ENCODE measurements at places on chromosomes 3 and 15.

DNA sequence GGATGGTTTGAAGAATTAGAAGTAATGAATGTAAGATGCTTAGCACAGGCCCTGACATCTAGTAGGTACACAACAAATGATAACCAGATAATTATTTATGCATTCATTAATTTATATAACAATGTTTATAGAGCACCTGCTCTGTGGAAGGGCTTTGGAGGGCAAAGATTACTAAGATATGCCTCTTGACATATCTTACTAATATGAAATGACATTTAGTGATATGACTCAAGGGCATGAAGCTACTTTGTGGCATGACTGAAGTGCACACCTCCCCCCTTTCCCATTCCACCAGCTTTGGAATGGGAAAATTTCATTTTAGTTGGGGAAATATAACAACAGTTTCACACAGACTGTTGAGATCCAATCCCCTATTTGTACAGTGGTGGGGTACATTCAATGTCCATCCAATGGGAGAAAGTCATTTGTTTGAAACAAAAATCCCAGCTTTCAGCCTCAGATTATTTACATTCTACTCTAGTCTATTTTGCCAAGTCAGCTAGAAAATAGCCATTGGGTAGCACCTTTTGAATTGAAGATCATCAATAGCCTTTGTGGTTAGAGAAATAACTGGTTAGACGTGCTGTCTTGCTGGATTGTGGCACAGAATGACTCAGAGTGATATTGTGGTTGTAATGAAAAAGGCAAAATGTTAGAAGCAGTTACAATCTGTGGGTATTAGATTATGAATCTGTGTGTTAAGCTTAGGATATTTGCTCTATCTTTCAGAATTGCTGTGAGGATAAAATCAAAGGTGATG lies 72.9 kb downstream of the MOBP start:
- no peak for DNase-seq

- DNase-seq: no peak
These were observed 351.6 kb downstream of the GAP43 start for GRCh38 chr3:115974940-115975339.

GRCh38 chr3:67617518-67617917 lies 36.9 kb downstream of the SUCLG2 start:
- DNase-seq: no peak

GRCh38 chr3:108414007-108414406 lies 96.4 kb downstream of the MYH15 start:
- no peak for DNase-seq

DNA sequence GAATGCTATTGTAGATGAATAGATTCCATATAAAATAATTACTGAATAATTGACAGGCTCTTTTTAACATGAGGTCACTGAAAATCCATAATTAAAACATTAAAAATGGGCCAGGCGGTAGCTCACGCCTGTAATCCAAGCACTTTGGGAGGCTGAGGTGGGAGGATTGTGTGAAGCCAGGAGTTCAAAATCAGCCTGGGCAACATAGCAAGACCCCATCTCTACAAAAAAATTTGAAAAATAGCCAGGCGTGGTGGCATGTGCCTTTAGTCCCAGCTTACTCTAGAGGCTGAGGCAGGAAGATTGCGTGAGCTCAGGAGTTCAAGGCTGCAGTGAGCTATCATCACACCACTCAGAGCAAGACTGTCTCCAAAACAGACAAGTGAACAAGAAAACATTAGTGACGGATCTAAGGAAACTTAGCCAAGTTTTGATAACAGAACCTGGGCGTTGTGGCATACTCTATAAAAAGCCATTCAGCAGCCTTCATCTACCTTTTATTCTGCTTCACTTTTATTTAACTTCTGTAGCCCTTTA lies 110.5 kb downstream of the KLHL25 start:
- DNase-seq: no peak

DNA sequence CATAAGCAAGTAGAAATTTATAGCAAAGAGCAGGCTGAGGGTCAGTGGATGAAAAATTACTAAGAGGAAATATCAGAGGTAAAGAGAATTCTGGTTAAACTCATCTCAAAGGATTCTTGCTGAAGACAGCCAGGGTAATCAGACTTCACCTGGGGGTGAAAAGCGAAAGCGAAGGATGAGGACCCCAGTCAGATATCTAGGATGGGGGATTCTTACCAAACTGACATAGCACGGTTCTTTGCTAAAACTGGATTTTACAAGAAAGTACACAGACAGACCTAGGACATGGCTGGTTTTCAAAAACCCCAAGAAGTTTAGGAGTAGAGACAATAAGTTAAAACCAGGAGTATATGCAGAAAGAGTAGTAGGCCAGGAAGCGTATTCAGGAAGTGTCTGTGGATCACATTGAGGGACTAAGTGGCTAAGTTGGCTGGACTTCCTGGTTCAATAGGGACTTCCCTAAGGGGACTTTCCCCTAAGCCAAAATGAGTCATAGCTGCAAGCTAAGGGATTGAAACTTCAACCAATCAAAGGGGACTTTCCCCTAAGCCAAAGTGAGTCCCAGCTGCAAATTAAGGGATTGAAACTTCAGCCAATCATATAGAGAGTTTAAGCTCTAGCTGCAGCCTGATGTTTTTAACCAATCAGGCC lies 2.4 kb upstream of the CFAP91 start:
- DNase-seq: no peak

- no peak for DNase-seq
These were observed 64.0 kb upstream of the CPOX start for GRCh38 chr3:98657457-98657856.

DNA sequence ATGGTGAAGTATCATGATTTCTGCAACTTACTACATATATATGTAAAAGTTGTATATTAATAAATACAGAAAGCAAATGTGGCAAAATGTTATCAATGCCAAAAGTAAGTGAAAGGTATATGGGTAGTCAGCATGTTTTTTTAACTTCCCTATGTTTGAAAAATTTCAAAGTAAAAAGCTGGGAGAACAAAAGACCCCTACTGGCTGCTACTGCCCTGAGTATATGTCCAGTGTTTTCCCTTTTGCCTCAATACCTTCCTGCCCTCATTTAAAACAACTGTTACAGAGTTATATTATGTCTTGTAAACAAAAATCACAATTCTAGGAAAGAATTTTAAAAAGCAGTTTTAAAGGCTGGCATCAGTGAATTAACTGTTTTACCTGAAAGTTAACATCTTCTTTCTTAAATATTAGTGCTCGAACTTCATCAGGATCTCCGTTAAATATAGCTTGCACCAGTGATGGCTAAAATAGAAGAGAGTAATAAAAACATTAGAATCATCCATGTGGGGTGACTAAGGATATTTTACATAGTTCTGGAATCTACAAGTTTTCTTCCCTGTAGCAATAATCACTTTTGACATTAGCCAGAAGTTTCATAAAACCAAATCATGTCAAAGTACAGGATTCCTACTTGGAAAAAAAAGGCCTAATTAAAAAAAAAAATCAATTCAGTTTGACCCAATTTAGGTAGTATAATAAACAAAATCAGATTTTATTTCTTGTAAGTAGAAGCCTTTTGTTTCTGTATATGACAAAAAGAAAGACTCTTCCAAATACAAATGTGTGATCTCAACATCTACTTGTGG lies 2.7 kb downstream of the ANKRD28 start:
- no peak for DNase-seq

DNA sequence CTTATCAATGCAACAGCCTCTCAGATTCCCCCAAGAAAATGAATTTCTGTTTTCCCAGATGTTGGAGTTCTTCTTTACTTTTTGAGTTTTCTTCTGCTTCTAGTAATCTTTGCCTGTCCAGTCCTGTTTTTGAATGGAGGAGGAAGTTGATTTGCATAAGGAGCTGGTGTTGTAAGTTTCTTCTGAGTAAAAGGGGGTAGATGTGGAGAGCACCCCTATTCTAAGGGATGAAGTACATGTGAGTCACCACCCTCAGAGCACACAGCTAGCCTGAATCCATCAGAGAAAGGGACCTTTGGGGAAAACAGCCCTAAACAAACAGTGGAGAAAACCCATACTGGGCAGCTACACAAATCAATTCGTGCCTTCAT lies 34.5 kb downstream of the ACAA1 start:
- DNase-seq: no peak

GRCh38 chr3:14172496-14172895 lies 5.9 kb downstream of the XPC start:
- no peak for DNase-seq

GRCh38 chr3:31004025-31004678 lies 109.7 kb upstream of the GADL1 start:
- no peak for DNase-seq

DNA sequence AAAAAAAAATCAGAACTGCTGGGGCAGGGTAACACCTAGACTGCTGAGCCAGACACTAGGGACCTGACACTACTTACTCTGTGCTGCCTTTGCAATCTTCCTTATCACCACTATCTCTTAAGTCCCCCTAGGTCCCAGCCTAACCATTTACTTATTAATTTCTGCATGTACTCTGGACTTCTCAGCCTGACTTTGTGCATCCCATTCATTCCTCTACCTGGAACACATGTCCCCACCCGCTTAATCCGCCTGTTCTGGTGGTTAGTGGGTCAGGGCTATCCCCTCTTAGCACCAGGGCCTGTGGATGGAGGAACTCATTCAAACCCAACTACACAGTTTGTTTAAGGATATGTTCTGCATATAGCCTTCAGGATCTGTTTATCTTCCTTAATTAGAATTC lies 5.0 kb upstream of the CACNA1D start:
- DNase-seq: no peak

GRCh38 chr15:51191766-51192165 lies 97.1 kb upstream of the TNFAIP8L3 start:
- DNase-seq: no peak

- no peak for DNase-seq
These were observed 21.2 kb downstream of the NGRN start for GRCh38 chr15:90286678-90287077.

DNA sequence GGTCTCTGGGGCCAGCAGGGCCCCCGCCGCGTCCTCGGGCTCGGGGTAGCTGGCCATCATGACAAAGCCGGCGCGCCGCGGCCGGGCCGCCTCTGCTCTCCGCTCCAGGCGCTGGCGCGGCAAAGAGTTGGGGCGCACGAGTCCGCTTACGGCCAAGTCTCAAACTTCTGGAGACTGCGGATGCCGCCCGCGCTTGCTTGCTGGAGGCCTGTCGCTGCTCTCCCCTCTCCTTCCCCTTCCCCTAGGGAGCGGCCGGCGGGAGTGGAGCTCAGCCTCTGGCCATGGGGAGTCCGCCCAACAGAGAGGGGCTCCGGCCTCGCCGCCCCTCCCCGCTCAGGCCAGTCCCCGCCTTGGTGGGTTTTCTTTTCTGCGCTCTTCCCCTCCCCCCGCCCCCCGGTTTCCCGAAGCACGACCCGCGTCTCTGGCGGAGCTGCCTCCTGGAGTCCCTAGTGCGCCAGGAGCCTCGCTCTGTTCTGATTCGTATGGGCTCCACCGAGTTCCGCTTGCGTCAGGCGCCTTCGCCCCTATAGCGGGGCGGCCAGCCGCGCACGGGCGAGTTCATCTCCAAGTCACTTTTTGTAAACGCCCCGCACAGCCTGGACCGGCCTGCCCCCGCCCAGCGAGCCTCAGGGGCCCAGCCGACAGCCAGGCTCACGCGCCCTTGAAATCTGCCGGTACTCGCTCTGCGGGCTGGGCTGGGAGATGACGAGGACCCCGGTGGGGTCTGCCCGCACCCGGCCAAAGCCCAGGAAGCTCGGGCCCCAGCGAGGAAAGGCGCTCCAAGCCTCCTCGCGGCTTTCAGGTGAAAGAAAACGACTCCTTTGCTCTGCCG lies at the start of the genes FOXL2 and FOXL2NB:
TSS of gene FOXL2 (minus strand) at position 475 of the 832 bp plus-strand sequence. CDS start at position 60, 415 bp downstream.
TSS of gene FOXL2NB (plus strand) at position 555 of the 832 bp plus-strand sequence. CDS start at position 703, 148 bp downstream.
- DNase-seq: no peak

GRCh38 chr3:535566-536416 lies 339.2 kb downstream of the CHL1 start:
- DNase-seq: no peak

DNA sequence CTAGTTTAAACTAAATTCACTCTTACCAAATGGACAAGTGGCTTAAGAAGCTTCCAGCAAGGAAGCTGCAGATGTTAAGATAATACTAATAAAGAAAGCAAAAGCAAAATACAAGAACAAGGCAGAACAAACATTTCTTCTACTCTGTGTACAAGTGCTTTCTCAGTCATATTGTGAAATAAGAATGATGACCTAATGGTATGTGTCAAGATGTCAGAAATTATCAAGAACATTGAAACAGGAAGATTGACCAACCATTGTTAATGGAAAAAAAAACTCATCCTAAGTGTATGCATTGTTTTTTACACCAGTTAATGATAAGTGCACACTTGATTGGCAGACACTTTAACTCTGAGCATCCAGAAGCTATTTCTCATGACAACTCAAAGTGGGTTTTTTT lies 65.4 kb upstream of the P2RY1 start:
- DNase-seq: no peak

DNA sequence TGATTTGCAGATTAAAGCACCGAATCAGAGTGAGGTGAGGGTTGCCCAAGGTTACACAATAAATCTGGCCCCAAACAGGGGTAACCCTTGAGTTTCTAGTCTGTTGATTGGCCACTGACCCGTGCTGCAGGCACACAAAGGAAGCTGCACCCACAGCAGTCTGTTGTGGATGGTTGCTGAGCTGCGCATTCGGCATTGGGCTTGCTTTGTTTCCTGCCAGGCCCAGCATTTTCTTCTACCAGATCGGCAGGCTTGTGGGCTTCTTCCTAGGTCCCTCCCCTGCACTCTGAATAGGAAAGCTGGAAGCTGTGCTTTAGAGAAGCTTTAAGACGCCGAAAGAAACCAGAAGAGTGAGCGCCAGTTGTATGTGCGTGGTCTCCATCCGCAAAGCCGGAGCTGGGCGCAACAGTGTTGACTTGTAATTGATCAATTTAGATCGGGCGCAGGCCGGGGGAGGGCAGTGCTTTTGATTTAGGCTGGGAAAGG lies 12.1 kb downstream of the B3GNT5 start:
- no peak for DNase-seq

DNA sequence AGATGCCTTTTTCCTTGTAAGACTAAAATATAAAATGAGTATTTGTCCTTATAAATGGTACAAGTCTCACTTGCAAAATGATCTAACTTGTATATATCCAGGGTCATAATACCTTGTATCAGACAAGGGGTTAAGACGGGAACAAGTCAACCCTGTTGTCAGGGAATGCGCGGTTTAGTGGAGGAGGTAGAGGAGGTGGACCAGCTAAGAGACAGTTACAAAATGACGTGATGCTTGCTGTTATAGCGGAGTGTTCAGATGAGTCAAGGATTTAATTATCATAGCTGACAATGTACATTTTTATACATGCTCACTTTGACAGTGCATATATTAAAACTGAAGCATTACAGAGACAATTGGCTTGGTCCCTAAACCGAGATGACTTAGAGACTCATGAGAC lies 26.8 kb upstream of the KLHL25 start:
- no peak for DNase-seq

GRCh38 chr3:105316331-105316730 lies 50.4 kb upstream of the ALCAM start:
- DNase-seq: no peak

DNA sequence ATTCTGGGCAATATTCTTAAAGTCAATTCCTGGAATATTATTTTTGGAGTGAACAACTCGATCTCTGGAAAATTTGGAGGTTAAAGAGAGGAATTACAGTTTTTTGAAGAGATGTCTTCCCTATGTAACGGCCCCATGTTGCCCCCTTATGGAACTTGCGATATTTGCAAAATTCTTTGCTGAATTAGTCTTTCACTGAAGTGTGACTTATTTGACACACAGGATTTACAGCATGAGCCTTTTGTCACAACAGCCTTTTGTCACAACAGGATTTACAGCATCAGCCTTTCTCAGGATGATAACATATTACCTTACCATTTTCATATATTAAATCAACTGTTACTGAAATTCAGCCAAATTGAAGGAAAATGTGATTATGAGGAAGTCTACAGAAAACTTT lies 37.8 kb upstream of the SPTSSB start:
- no peak for DNase-seq

- no peak for DNase-seq
These were observed 140.1 kb downstream of the OCA2 start for GRCh38 chr15:27958911-27959578.
